ENCODE measurements at places on chromosomes 3 and 15. TPM values are rescaled to one million over a fixed set of nuclear protein-coding genes. Genes with fewer than 3 reads are reported as not detected.

The MB21D2 gene
- 7.2 TPM for total RNA-seq

The SLC22A13 gene
- total RNA-seq, result not detected

The SEC22C gene
- total RNA-seq, result 75.6 TPM

The IQCH gene
- total RNA-seq, result 2.3 TPM

The LOXL1 gene
- 177 TPM for total RNA-seq

The AQR gene
- total RNA-seq, result 15.1 TPM

The NRROS gene
- 1.3 TPM for total RNA-seq

The PRSS50 gene
- total RNA-seq, result not detected

The GOLGA8A gene
- total RNA-seq, result 13.1 TPM

The SLC7A14 gene
- 2.0 TPM for total RNA-seq

The PPARG gene
- total RNA-seq, result 19.1 TPM

The ISG20 gene
- total RNA-seq, result 4.9 TPM

The FBXL22 gene
- total RNA-seq, result not detected

The LPP gene
- 36.0 TPM for total RNA-seq

The ROBO2 gene
- 0.32 TPM for total RNA-seq

The ATP6V1A gene
- 42.3 TPM for total RNA-seq

The CCDC33 gene
- total RNA-seq, result not detected

The OSBPL10 gene
- 12.2 TPM for total RNA-seq

The GOLGA6L4 gene
- 0.16 TPM for total RNA-seq

The GRAMD2A gene
- total RNA-seq, result not detected

The ROPN1 gene
- total RNA-seq, result not detected

The PLOD2 gene
- 416 TPM for total RNA-seq

The COLQ gene
- total RNA-seq, result 1.3 TPM

The FBXO45 gene
- total RNA-seq, result 5.7 TPM

The ZBED2 gene
- not detected for total RNA-seq

The PEX5L gene
- total RNA-seq, result not detected

The KCNMB3 gene
- total RNA-seq, result 0.16 TPM

The STXBP5L gene
- not detected for total RNA-seq

The ABHD10 gene
- 18.4 TPM for total RNA-seq

The ZDHHC3 gene
- 54.0 TPM for total RNA-seq

The PAQR5 gene
- 6.5 TPM for total RNA-seq

The XCR1 gene
- not detected for total RNA-seq

The VGLL3 gene
- 74.9 TPM for total RNA-seq

The GMNC gene
- total RNA-seq, result 0.18 TPM

The PP2D1 gene
- not detected for total RNA-seq

The GPR171 gene
- total RNA-seq, result not detected

The TNFSF10 gene
- 0.36 TPM for total RNA-seq

The BCL2A1 gene
- total RNA-seq, result not detected

The OXTR gene
- 2.5 TPM for total RNA-seq

The ARL6IP5 gene
- total RNA-seq, result 120 TPM

The CNOT10 gene
- 22.5 TPM for total RNA-seq

The LRRIQ4 gene
- total RNA-seq, result not detected

The PAK6 gene
- 0.16 TPM for total RNA-seq

The CYP1A1 gene
- total RNA-seq, result 2.1 TPM

The TTLL13 gene
- total RNA-seq, result not detected

Data from cardiac atrium fibroblast (primary cell).